ENCODE measurements at places on chromosomes 16 and 17. TPM values are rescaled to one million over a fixed set of nuclear protein-coding genes. Genes with fewer than 3 reads are reported as not detected.

DNA sequence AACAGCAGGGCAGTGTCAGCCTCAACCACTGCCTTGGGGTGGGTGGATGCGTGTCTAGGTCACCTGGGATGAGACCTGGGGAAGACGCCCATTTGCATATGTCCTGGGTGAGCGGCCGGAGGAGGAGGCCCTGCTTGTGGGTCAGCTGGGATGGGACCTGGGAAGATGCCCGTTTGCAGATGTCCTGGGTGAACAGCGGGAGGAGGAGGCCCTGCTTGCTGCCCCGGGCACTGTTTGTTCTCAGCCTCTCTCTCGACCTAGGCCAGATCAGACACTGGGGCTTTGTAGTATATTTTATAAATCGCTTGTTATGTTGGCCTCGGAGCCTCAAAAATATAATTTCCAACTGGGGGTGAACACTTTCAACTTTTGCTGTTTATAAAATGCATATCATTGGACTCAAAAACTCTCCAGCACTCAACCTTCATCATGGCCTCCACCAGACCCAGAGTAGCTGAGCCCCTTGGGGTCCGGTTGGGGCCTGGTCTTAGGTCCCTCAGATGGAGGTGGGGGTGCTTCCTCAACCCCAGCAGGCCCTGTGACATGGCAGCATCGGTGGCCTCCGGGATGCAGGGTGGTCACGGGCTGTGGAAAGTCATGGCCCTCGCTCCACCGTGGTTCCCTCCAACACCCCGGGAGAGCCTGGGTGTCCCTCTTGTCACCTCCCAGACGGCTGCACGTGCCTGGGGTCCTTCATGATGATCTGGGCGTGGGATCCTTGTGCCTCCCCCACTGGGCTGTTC lies 17.3 kb downstream of the DBNDD1 start:
- DNase-seq: no peak

- peak; percentile 66 for DNase-seq
Measured at GRCh38 chr16:67542464-67542863, 13.8 kb downstream of the RIPOR1 start.

BCL6B gene
- not detected for total RNA-seq

DNA sequence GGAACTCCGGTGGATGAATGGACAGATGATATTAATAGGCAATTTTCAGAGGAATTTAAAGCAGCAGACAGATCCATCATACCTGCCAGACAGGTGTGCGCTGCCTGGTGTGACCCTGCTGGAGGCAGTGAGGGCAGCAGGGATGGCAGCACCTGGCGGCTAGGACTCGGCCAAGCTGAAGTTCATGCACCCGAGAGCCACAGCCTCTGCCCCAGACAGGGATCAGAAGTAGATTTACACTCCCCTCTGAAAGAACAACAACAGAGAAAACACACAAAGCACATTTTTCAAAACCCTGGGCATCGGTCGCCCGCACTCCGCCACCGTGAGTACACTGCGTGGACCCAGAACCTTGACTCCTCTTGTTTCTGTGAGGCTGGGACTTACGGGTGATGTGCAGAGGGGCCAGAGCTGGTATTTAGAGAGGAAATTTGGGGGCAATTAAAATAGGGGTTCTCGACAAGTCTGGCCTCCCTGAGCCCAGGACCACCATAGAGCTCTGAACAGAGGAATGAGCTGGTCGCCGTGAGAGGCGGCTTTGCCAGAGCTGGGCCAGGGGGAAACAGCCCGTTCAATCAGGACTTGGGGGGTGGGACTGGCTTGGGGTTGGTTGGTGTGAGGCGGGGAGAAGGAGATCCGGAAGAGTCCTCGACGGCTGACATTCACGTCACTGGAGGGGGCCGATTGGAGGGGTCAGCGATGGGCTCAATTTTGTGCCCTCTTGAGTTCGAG lies 101.0 kb downstream of the METRNL start:
- DNase-seq: no peak

GJD3 gene
- 0.43 TPM for total RNA-seq

CACNG5 gene
- not detected for total RNA-seq

DNA sequence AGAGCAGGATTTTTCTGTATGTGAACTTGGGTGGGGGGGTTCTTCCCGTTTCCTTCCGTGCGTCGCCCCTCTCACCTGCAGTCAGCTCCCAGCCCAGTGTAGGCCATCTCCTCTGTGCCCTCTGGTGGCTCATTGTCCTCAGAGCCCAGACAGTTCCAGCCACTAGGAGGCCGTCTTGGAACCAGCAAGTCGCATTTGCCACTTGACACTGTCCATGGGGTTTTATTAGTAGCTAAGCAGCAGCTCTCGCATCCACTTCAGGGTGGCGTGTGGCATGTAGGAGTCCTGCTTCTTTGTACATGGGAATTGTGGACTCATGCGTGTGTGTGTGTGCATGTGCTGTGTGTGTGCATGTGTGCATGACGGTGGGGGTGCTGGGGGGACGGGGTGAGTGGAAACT lies 74.0 kb downstream of the SEC14L1 start:
- no peak for DNase-seq

- DNase-seq: no peak
Measured at GRCh38 chr16:28313587-28313986, 21.3 kb downstream of the SBK1 start.

DNA sequence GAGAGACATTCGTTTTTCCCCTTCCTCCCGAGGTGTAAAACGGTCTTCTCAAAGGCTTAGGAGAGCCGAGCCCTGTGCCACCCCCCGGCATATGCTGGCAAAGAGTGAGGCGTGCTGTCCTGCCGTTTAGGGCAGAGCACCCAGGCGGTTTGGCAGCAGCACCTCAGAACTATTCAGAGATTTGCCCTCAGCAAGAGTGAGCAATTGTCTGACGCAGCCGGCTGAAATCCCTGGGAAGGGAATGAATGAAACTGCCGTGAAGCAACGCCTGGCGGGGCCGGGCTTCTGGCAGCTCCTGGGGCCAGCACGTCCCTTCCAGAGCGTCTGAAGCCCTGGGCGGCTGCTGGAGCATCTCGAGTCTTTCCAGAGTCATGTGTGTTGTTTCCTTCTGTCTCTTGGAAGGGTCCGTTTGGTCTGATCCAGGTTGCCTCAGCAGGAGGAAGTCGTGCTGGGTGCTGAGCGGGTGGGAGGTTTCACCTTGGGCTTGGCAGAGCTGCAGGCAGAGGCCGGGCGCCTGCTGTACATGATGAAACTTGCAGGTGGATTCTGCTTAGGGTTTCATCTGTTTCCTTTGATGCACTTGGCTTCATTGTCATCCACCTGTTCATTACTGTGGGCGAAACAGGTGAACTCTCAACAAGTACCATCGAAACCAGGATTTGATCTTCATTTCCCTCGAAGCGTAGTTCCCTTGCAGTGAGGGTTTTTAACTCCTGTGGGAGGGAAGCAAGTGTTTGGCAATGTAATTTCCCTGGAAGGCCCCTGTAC lies 35.4 kb downstream of the TBCD start:
- DNase-seq: peak; percentile 79

KRTAP4-9 gene
- total RNA-seq: not detected

DNA sequence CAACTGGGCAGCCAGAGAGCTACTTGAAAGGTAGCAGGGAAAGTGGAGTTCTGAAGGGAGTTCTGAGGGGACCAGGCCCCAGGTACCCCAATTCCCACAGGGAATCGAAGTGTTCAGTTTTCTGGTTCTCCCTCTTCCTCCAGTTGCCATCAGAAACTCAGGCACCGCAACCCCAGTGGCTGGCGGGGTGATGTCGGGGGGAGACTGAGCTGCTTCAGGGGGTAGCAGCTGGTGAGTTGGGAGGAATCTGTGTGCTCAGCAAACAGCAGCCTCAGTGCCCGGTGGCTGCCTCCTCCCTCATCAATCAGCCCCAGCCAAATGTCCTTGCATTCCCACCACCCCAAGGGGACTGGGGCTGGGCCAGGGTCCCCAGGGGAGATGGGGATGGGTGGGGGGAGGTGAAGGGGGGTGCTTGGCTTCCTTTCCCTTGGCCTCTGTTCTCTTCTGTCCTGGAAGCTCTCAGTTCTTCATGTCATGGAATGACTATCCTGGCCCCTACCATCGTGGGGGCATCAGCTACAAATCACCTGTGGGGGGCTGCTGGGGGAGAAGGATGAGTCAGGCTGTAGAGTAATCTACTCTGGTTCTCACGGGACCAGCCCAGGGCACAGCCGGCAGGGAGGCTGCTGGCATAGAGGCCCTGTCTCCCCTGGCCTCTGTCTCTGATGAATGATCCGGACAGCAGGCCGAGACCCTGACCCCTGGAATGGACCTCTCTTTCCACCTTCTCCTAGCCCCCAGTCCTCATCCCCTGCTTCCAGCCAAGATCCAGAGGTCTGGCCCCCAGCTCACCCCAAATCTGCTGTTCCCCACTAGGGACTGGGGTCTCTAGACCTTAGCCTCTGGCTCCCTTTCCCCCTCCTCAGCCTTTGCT lies 2.6 kb upstream of the DNAH2 start:
- DNase-seq: no peak

Data from astrocyte (in vitro differentiated cells and primary cell).